ENCODE measurements at places on chromosomes 2 and 18.

DNA sequence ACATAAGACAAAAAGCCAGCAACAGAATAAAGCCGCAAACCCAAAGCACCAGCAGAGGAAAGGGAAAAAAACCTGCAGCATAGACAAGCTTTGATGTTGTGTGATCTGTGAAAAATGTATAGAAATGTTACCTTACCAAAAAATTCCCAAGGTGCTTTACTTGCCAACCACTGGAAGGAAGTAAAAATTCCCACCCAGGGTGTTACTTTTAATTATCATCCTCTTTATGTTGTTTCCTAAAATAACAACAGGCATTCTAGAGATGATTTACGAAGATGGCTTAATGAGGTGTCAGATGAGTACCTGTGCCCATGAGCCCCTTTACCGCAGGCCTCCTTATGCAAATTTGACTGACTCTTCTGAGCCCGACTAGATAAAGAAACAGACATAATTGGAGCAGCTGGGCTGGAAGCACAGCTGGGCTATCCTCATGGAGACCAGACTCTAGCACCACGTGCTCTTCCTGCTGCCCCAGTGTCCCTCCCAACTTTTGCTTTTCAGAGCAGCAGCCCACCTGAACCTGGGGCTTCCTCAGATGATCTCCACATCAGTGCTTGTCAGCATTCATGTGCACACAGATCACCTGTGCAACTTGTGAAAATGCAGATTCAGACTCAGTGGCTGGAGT is 41.5 kb downstream of the SRSF7 start:
- no peak for DNase-seq

DNA sequence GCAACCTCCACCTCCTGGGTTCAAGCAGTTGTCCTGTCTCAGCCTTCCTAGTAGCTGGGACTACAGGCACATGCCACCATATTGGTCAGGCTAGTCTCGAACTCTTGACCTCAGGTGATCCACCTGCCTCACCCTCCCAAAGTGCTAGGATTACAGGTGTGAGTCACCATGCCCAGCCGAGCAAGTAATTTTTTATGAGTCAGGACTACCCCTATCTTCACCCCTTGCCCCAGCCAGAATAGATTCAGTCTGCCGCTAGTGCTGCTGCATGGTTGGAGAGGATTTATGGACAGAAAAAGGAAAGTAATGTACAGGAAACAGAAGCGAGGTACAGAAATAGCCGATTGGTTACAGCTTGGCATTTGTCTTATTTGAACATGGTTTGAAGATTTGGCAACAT is 48.9 kb downstream of the BMPR2 start:
- DNase-seq, result no peak

GRCh38 chr18:3584897-3585460 is 135.0 kb downstream of the TGIF1 start:
- no peak for DNase-seq

GRCh38 chr2:233209533-233210171 is 41.8 kb upstream of the ATG16L1 start:
- DNase-seq, result no peak

DNA sequence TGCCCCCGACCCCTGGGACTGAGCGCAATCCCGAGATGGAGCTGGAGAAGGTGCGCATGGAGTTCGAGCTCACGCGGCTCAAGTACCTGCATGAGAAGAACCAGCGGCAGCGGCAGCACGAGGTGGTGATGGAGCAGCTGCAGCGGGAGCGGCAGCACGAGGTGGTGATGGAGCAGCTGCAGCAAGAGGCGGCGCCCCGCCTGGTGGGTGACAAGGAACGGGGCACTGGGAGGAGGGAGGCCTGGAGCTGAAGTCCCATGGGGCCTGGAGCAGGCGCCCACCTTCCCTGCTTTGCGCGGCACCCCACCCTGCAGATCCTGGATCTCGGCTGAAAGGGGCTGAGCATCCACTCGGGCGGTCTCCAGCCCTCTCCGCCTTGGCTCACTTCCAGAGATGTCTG is 1.2 kb downstream of the TMEM247 start:
- no peak for DNase-seq
